ENCODE measurements at places on chromosomes 2 and 18.

DNA sequence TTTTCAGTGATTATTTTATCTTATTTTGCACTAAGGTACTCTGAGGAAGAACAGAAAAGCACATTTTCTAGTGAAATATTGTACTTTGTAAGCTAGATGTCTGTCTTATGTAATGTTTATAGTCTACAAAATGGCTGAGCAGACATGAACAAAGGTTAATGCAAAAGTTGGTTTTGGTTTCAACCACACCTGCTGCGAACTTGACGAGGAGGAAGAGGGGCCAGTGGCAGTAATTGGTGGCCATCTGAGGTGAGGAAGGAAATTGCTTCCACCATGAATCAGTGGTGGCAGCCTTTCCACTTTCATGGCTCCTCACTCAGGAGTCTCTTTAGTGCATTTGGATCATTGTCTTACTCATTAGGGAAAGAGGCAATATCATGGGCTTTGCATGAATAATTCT is 894.2 kb downstream of the CNTNAP5 start:
- no peak for DNase-seq

- peak; percentile 86 for DNase-seq
These were observed 316.4 kb downstream of the DSEL start for GRCh38 chr18:67199993-67200617.

GRCh38 chr2:144937910-144938709 is 418.2 kb upstream of the ZEB2 start:
- peak; percentile 77 for DNase-seq

GRCh38 chr2:44052584-44052983 is 56.8 kb upstream of the LRPPRC start:
- peak; percentile 38 for DNase-seq

GRCh38 chr2:197877038-197877437 is 72.6 kb downstream of the PLCL1 start:
- DNase-seq: no peak

DNA sequence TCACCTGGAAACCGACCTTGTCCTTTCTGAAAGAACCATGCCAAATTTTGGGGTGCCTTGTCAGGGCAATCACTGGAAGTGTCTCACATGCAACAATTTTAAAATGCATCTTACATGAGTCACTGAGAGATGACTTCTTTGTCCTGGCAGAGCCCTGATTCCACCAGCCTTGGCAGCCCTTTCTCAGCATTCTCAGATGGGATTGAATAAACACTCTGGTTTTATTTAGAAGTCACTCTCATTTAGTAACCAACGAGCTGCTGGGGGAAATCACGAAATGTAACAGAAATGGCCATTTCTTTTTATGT is 3.8 kb upstream of the ATP8B1 start:
- no peak for DNase-seq

DNA sequence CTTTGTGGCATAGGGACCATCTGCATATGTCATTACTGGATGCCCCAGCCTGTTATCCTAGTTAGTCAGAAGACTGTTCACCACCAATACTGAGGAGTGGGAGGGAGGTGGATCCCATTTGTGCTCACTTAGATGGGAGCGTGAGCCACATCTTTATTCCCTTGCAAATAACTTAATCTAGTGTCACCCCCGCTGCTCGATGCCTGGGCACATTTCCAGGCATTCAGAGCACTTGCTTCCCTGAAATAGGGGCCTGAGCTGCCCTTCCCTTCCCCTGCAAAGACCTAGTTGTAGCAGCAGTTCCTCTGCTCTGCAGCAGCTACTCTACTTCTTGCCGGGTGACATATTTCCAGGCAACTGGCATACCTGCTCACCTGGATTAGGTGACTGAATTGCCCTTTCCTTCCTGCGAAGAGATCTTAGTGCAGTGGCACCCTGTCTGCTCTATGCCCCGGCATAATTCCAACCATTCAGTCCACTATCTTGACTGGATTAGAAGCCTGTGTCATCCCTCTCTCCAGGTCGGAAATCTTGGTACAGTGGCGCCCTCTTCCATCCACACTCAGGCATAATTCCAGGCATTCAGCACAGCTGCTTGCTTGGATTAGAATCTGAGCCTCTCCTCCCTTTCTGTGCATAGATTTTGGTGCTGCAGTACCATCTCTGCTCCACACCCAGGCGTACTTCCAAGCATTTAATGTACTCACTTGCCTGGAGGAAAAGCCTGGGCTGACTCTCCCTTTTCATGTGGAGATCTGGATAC is 1389.1 kb upstream of the TMEFF2 start:
- DNase-seq: no peak

DNA sequence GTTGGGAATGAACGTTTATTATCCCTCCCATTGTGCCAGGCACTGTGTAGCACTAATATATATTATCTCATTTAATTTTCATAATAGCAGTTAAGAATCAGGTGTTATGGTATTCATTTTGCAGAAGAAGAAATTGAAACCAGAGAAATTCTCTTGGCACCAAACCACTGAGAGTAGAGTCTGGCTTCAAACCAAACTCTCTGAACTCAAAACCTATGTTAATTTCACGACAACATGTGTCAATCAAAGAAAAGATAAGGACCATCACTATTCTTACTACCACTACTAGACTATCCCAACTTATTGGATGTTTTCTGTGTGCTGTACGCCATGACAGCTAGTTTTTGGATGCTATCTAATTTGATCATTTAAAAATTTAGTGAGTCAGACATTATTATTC is 24.1 kb upstream of the ZEB2 start:
- DNase-seq: no peak

- no peak for DNase-seq
These were observed 1.7 kb upstream of the THOC1 start for GRCh38 chr18:269480-270095.

- DNase-seq: no peak
These were observed 91.6 kb upstream of the SMAD2 start for GRCh38 chr18:48022021-48022420.

- DNase-seq: no peak
These were observed 26.5 kb downstream of the PPP4R3B start for GRCh38 chr2:55590810-55591440.

GRCh38 chr18:33116376-33116775 is 324.1 kb downstream of the CCDC178 start:
- DNase-seq: no peak

DNA sequence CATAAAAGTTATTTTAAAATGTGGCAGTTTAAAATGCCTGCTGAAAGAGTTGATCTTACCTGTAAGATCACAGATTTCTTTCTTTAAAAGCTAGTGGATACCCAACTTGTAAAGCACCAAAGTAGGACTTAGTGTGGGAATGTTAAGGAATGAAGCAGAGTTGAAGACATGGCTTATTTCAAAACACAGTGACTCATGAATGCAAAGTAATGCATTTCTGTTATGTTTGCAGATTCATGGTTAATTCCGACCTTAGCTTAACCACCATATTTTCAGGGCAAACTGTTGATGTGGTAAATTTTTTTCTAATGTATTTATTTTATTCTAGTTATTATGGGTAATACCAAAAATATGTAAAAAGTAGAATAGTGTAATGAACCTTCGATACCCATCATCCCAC is 206.8 kb upstream of the FOSL2 start:
- no peak for DNase-seq

DNA sequence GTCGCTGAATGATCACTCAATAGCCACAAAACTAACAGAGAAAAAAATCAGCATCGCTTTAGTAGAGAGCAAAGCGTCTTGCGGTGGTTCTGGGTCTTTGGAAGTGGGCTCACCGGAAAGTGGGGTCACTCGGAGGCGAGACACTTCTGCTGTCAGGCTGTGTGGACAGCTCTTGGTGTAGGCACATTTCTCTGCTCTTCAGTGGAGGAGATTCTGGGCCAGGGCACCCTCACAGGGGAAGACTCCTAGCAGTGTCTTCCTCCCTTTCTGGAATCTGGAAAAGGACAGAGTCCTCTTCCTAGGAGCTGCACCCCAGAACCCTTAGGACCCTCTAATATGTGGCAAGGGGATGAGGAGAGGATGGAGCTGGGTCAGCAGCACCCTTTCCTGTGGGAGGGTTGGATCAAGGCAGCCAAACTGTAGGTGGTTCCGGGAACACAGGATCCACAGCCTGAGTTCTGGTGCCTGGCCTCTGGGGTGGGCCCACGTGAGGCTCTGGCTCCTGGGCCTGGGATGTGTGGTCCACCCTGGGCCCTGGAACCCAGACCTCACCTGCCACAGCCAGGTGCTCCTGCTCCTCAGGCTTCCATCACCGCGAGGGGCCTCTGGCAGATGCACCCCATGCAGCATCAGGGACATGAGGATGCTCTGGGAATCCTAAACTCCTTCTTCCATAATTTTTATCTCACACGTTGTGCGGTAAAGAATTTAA is 25.1 kb downstream of the GPR35 start:
- DNase-seq: no peak
